HEK293T (cell line): ENCODE measurements at places on chromosomes 2 and 18.

- DNase-seq, result no peak
These were observed 66.4 kb downstream of the PAX3 start for GRCh38 chr2:222232372-222232771.

DNA sequence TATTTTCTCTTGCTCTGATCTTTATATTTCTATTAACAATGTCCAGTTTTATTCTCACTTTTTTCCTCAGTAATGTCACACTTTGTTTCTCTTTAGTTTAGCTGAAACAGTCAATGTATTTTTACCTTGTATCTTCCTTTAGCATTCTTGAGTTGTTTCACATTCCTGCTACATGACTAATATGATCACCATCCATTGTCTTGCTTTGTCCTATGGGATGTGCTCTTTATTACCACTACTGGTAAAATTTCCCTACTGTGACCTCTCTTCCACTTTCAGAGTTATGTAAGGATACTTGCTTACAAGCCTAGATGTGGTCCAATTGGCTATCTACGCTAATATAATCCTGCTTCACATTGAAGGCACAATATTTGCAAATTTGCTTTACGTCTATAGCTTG lies 457.9 kb downstream of the PIK3C3 start:
- no peak for DNase-seq

DNA sequence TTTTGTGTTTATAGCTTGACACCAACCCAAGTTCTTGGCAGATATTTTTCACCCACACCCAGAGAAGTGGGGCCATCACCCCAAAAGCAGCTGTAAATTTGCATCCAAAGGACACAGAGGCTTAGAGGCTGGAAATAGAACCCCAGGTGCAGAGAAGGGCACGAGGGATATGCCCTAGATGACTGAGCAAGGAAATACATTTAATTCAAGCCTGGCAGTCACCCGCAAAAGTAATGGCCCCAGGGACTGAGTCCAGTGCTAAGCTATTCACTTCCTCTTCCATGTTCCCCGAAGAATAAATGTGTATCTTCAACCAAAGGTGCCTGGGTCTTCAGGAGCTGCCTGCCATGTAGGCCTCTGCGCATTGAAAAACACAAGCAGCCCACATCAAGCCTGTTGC lies 14.0 kb upstream of the REG3G start:
- no peak for DNase-seq

- DNase-seq, result no peak
These were observed 67.5 kb upstream of the ZNG1B start for GRCh38 chr2:113370030-113370429.

DNA sequence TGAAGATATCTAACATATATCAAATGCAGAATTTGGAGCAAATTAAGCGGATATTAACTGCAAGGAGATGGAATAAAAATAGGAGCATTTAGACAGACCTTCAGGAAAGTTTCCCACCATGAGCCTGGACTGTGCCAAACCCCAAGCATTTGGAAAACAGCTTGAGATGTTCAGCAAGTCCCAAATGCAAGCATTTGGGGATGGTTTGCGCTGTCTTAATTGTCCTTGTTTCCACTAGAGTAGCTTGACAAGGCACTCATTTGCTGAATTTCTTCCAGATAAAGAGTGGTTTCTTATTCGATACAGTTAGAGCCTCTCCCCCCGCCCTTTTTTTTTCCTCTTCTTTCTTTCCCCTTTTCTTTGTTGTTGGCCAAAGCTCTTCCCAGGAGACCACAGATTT lies 77.1 kb upstream of the CDC42EP3 start:
- no peak for DNase-seq

DNA sequence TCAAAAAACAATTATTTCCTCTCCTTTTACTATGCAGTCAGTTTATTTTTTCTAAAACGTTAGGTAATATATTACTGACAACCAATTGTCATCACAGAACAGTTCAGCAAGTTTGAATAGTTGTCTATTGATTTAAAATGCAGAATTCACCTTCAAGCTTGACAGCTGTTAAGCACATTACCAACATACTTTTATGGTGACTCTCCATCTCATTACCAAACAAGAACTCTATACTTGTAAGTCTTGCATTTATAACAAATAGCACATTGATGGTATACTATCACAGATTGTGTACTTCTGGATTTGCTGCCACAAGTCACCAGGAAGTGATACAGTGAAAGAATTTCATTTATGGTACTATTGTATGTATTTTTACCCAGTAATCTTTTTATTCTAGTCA lies 99.4 kb upstream of the PPP1CB start:
- DNase-seq, result no peak

DNA sequence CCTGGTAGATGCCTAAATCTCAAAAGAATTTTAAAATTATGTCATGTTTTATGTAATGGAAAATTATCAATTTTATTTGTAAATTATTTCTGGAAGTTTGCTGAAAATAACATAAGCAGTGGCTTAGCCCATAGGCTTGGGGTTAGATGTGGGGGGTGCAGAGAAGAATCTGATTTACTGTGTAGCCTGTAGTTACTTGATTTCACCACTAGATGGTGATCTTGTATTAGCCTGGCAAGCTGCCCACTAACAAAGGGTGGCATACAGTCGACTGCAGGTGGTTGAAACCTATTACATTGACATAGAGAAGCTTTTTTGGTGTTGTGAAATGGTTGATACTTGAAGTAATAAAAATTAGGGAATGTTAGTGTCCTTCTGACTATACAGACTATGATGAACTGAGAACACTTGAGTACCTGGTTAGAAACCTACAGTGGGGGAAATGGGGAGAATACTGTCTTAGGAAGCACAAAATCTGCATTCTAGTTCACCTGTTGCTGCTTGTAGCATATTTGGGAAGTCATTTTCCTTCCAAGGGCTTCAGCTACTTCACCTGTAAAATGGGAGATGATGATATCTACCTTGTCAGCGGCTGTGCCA lies 191.0 kb upstream of the LHCGR start:
- peak; percentile 61 for DNase-seq

GRCh38 chr2:197092431-197092830 lies 165.9 kb upstream of the PGAP1 start:
- no peak for DNase-seq

DNA sequence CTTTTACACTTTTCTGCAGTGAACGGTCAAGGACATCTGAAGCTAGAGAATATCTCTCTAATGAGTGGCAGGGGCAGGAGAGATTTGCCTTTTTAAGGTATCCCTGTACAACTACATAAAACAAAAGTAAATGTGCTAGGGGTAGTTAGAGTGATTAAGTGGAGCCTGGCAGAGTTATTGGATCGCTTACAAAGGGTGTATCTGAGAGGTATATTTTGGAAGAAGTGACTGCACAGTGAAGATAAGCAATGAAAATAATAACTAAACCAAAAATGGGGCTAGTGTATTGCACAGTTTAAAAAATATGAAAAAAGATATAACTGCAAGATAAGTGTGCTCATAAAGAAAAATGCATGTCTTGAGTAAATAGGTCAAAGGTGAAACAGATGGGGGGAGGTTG lies 193.5 kb upstream of the EPC2 start:
- no peak for DNase-seq

DNA sequence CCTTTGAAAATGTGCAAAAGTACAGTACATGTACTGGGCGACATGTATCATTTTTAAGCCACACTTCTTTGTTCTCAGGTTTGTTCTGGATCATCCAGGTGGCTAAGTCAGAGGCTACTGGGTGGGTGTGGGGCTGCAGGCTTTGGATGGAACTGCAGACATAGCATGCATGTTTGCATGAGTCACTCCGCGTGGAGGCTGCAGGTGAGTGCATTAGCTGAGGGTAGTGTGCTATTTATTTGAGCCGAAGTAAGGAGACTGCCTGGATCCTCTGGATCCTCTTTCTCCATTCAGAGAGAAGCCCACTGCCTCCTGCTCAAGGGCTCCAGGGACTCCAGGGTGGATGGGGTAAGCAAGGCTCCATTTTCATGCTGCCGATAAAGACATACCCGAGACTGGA lies 9.4 kb upstream of the NEURL3 start:
- no peak for DNase-seq

GRCh38 chr18:23380001-23380550 lies 73.0 kb upstream of the RIOK3 start:
- no peak for DNase-seq
